ENCODE measurements at places on chromosomes 2 and 18.

DNA sequence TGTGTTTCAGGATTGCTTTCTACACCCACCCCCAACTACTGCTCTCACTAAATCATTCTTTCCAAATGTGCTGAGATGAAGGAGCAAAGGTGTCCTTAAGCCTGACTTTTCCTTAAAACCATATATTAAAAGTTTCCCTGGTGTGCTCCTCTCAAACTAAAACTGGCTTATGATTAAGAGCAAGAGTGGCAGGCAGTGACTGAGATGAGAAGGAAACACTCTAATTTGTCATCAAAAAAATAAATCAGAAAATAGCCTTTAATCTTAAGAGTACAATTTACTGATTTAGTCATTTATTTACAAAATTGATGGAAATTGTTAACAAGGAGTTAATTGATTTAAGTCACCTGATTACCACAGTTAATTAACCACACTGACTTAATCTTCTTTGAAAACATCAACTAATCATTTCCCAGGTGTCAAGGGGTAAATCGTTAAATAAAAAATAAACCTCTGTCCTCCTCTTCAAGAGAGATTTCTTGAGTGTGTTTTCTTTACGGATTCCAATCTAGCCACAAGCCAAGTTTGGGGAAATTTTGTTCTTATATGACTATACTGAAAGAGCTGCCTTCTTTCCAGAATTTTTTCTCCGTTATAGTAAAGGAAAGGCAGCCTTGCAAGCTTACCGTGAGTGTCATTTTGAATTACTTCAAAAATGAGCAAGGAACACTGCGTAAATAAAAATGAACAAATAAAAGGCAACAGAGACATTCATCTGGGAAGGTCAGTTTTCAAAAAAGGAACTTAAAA is 17.4 kb downstream of the LRP2 start:
- no peak for DNase-seq

- DNase-seq: no peak
Measured at GRCh38 chr2:132417430-132418035, 928 bp downstream of the GPR39 start.

DNA sequence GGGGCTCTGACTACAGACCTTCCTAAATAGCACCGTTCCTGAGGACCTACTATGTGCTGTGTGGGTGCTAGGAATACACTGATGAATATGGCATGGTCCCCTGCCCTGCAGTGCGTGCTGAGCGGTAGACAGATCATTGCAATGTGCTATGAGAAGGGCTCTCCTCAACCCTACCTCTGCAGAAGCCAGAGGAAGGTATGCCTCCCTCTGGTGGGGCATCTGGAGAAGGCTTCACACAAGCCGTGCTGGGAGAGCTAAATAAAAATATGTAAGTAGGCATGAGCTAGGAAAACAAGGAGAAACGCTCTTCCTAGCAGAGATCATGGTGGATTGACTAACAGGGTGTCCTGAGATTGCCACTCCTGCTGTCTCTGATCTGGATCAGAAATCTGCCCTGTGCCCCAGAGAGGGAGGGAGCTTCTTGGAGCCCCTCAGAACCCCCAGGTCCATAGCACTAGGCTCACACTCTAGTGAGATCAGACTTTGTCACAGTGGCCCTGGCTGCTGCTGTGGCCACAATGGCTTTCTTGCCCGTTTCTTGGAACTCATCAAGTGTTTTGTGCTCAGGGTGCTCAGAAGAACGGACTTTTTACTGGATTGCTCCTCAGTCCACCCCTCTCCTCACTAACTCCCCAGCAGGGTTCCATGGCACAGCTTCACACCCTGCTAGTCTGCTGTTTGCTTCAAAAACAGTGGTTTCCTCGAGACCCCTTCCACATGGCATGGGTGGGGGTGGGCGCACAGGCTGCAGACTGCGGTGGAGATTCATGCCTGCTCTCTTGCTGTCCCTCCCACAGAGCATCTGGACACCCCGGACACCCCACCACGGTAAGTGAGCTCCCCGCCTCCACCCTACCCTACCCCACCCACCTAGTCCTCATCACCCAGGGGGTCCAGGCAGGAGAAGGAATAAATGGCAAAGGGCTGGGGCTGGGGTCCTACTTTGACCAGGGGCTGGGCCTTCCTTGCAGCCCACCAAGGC is 14.2 kb downstream of the SIGLEC15 start:
- peak; percentile 74 for DNase-seq

- no peak for DNase-seq
Measured at GRCh38 chr2:151102226-151102625, 159.4 kb downstream of the RBM43 start.

GRCh38 chr2:118686346-118686745 is 161.1 kb downstream of the EN1 start:
- DNase-seq: peak; percentile 50
